NCI-H748 treated with DMSO at 0.1 percent for 48 hours (cell line): ENCODE measurements at places on chromosomes 16 and 17.

- DNase-seq: no peak
Observed at GRCh38 chr16:74659041-74659440, 7.6 kb downstream of the RFWD3 start.

DNA sequence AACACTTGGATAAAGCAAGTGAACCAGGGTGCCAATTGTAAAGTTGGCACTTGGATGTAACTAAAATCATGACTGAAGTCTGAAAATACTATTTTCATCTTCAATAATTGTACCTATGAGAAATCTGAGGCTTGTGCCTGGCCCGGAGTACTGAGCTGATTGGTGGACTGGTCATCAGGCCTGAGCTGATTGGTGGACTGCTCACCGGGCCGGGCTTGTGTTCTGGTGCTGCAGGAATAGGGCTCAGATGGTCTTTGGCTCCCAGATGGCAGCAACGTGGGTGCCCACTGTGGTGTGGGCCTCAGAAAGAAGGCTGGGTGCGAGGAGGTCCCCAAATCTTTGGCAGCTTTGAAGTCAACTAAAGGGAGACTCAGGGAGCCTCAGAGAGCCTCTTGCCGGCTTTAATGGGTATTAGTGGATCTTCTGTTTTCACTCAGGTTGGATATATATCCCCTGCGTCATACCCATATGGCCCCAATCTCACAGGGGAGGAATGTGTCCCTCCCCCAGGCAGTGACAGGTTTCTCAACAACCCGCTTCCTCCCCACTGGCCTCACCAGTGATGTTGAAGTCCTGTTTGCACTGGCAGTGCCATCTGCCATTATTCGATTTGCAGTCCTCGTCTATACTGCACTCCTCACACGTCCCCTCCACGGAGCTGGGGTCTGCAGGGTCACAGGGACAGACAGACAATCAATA lies 4.7 kb downstream of the UMOD start:
- no peak for DNase-seq

DNA sequence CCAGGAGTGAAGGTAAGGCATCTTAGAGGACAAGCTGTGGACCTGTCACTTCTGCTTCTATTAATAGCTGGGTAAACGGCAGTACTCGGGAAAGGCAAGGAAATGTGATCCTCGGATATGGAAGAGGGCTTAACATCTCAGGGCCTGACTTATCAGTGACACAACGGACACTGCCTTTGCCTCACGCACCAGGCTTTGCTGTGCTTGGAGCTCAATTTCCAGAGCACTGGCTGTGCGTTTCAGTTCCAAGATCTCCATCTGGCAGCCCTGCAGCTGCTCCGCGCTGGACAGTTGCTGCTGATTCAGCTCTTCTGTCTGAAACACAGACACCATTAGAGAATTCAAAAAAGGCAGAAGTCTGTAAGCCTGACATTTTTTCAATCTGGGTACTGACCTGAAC lies 3.5 kb downstream of the KRT40 start:
- no peak for DNase-seq

DNA sequence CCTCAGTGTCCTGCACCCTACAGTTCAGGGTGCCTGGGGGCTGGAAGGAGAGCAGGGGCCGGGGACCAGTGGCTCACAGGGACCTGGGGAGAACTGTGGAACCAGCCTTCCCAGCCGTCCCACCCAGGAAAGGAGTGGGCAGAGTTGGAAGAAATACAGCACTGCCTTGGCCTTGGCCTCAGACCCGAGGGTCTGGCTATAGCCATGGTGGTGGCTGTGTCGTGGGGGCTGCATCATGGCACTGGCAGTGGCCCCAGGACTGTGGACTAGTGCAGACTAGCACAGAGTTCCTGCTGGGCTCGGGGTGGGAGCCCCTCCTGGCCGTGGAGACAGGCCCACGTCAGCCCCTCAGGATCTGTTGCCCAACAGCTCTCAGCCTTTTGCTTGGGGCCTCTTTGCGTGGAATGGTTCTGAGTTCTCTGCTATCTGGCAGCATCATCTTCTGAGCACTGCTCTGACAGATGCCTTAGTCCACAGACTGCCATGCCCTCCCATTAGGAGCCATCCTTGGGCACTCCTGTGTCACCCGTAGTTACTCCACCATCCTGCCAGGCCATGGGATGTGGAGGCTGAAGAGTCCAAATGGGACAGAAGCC lies 12.6 kb upstream of the DNASE1 start:
- no peak for DNase-seq
